Placental epithelial cell (primary cell): ENCODE measurements at places on chromosomes 13 and 19. TPM values are rescaled to one million over a fixed set of nuclear protein-coding genes. Genes with fewer than 3 reads are reported as not detected.

The SIGLEC11 gene
- total RNA-seq = 0.22 TPM in 1 of 2 replicates, not detected in the other

The PBX4 gene
- 2.0 and 5.5 TPM in 2 replicates for total RNA-seq

The CEACAM7 gene
- not detected in 2 replicates for total RNA-seq

The PRR36 gene
- under 0.01 TPM in 1 of 2 replicates, not detected in the other for total RNA-seq

The ZNF556 gene
- not detected in 2 replicates for total RNA-seq

The KASH5 gene
- not detected in 2 replicates for total RNA-seq

The MCEMP1 gene
- not detected in 2 replicates for total RNA-seq

The ZNF682 gene
- total RNA-seq = 2.3 and 3.1 TPM in 2 replicates

The SHKBP1 gene
- 30.6 and 44.4 TPM in 2 replicates for total RNA-seq

The ZNF284 gene
- total RNA-seq = 4.8 and 5.1 TPM in 2 replicates

The MAB21L1 gene
- total RNA-seq = not detected in 2 replicates

The ZNF805 gene
- total RNA-seq = 35.4 and 40.4 TPM in 2 replicates

The RNF17 gene
- not detected in 2 replicates for total RNA-seq
